ENCODE measurements at places on chromosomes 12 and 14.
A peak's percentile ranks its signal among the peaks of the same experiment; 100 is the strongest.

DNA sequence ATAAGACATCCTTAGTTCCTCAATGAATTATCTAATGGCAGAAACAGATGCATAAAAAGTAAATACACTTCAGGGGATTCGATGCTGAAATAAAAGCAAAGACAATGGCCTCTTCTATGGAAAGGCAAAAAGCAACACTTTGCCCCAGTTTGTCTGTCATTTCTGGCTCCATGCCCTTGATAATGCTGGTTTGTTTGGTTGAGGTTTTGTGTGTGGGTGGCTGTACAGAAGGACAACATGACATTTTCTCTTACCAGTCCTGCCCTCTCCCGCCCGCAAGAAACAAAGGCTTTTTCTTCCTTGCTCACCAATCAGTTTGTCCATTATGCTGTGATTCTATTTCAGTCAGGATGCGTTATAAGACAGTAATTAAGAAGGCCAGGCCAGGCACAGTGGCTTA, 18.1 kb upstream of the WDR89 start:
- DNase-seq: no peak

DNA sequence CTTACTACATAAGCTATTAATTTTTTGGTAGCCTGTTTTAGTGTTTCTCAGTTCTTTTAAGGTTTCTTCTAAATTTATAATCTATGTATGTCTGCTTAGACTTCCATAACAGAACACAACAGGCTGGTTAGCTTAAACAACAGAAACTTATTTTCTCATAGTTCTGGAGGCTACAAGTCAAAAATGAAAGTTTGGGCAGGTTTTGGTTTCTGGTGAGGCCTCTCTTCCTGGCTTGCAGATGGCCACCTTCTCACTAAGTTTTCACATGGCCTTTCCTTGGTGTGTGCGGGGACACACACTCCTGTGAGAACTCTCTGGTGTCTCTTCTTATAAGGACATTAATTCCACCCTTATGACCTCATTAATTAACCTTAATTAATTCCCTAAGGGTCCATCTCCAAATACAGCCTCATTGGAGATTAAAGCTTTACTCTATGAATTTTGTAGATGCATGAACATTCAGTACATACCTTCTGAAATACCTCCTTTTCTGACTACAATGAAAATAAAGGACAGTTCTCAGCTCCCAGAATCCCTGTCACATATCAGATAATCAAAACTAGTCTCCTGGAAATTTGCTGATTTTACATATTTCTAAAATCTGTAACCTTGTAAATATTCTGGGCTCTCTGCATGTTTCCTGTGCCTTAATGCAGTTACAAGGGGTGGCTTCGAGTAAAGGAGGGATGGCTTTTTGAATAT, 23.2 kb upstream of the BMAL2 start:
- no peak for DNase-seq

DNA sequence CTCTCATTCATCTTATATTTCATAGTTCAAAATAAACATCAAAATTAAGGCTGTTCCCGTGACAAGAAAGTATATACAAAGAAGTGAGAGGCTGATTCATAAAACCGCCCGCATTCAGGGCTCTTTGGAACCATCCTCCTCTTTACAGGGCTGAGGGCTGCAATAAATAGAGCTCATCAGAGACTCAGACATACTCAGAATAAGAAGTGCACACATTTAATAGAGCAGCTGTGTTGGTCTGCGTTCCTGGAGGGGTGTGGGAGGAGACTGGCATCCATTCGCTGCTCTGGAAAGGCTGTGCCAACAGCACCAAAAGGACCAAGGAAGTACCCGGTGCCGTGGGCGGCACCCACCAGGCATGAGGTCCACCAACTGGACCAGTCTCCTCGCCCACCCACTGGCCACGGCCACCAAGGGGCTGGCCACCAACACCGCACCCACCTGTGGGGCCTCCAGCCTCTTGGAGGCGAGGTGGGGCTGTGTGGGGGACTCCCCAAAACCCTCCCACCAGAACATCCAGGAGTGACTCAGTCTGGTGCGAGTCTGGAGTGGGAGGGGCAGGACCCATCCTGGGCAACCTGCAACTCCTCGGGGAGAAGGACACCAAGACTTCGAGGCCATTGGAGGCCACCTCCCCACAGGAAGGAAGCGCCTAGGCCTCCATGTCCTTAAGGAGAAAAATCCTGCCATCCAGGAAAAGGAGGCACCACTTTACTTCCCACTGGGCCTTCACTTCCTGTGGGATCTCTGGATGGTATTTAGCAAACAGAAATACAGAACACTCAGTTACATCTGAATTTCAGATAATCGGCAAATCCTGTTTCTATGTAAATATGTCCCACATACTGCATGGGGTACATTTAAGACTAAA, 32.7 kb downstream of the VCPKMT start:
- DNase-seq: no peak

DNA sequence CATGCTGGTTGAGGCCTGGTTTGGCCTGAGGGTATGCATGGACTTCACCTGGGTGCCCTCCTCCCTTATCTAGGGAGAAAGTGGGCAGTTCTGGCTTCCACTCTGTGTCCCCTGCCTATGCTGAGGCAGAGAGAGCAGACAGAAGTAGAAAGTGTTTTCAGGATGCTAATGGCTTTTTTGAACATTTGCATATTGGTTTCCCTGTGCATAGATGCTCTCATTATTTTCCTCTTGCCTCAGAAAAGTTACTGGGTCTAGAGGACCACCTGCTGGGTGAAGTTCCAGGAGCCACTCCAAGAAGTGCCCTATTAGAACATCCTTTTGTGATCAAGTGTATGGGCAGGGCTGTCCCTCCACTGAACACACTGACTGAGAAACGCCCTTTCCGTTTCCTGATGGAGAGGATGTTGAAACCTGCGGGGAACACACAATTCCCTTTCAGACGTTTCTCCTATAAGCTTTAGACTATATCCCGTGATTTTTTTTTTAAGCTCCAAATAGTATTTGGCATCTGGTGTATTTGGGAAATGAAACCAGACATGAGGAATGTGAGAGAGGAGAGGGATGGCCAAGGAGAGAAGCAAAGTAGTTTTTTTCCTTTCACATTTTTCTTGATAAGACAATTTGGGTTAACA, 66.6 kb downstream of the DAAM1 start:
- DNase-seq: no peak

DNA sequence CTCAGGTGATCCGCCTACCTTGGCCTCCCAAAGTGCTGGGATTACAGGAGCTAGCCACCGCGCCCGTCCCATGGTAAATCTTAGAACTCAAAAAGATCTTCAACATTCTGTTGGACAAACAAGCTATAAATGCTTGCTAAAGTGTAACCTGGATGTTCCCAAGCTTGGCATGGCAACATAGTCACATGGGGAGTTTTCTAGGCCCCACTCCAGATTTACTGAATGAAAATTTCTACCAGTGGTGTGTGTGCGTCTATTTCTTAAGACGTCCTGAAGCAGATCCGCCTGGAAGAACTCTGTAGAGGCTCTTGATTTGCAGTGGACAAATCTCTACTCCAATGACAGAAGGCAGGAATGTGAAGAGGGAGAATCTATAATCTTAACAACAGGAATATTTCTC, 59.9 kb downstream of the ZFYVE21 start:
- peak; percentile 15 for DNase-seq

- DNase-seq: no peak
Observed at GRCh38 chr12:22340143-22340542, 5.6 kb upstream of the ST8SIA1 start.

DNA sequence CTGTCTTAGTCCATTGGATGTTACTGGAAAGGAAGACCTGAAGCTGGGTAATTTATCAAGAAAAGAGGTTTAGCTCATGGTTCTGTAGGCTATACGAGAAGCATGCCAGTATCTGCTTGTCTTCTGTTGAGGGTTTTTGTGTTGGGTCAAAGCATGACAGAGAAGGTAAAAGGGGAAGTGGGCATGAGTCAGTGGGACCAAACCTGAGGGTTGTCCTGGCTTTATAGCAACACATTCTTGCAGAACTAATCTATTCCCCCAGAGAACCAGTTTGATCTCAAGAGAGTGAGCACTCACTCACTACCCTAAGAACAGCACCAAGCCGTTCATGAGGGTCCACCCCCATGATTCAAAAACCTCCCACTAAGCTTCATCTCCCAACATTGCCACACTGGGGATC, 19.0 kb upstream of the KRAS start:
- DNase-seq: no peak

- DNase-seq: no peak
Observed at GRCh38 chr14:34650786-34651584, 21.0 kb upstream of the SNX6 start.

DNA sequence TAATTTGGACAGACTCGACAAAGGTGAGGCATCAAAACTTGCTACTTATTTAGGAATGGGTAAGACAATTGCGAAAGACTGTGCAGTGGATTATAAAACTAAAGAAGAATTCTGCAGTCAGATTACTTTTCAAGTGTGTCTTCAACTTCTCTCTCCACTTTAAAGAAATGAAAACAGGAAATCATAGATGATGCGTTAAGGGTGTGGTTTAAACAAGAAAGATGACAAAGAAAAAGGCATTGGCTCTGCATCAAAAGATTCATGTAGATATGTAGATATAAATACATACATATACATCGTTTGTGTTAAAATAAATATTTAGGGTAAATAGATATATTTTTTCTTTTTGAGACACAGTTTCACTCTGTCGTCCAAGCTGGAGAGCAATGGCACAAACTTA, 74.6 kb upstream of the PARP11 start:
- no peak for DNase-seq

- no peak for DNase-seq
Observed at GRCh38 chr14:91946622-91947474, 646 bp downstream of the FBLN5 start.

DNA sequence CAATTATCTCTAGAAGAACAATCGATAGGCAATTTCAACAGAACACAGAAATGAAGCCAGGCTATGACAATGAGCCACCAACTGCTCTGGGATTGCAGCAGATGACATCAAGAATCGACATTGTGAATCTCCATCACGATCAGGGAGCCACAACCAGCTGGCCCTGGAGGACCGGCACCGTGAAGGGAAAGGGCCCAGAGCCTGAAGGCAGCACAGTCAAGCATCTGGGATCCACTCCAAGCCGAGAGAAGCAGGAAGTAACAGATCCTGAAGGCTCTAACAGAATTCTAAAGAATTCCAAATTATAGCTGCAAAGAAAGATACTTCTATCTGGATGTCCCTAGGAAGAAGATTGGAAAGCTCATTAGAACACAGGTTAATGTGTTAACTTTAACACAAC, 61.0 kb downstream of the LRRC74A start:
- DNase-seq: no peak

DNA sequence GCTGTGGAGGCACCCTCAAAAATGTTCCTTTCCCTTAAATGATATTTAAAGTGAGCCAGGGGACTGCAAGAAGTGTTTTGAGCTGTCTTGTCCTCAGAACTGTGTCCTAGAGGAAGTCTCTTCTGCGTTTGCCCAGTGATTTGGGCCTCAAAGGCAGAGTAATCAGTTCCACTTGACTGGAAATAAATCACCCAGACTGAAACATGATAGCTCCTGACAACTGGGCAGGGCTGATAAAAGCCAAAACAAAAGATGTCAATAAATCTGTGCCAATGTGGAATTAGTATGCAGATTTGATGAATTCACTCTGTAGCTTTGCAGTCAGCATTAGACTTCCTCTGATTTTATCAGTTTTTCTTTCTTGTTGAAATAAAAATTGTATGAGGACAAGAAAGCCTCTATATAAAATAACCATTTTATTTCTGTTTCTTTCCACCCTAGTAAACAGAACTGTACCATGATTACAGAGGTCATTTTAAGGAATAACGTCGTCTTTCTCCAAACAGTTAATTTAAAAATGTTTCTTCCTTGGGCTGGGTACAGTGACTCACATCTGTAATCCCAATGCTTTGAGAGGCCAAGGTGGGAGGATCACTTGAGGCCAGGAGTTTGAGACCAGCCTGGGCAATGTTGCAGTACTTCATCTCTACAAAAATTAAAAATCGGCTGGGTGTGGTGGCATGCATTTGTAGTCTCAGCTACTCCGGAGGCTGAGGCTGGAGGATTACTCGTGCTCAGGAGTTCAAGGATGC, 180.8 kb downstream of the ERC1 start:
- peak; percentile 72 for DNase-seq

- DNase-seq: no peak
Observed at GRCh38 chr14:49692193-49692757, 645 bp upstream of the KLHDC1 start.

- no peak for DNase-seq
Observed at GRCh38 chr14:51922624-51923023, 62.2 kb downstream of the GNG2 start.

DNA sequence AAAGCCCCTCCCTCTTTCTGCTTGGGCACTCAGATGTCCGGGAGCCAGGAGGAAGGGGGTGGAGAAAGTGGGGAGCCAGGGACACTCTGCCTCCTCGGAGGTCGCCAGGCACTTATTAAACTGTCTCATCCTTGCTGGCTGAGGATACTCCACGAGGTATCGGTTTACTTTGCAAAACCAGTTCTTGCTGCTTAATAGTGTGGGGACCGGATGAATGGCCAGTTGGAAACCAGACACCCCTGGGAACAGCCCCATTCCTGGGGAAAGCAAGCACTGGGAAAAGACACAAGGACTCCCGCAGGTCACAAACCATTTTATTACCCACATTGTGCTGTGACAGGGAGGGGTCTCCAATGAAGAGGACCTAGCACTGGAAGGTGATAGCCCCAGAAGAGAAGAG, 34.2 kb downstream of the CCDC88C start:
- DNase-seq: no peak

DNA sequence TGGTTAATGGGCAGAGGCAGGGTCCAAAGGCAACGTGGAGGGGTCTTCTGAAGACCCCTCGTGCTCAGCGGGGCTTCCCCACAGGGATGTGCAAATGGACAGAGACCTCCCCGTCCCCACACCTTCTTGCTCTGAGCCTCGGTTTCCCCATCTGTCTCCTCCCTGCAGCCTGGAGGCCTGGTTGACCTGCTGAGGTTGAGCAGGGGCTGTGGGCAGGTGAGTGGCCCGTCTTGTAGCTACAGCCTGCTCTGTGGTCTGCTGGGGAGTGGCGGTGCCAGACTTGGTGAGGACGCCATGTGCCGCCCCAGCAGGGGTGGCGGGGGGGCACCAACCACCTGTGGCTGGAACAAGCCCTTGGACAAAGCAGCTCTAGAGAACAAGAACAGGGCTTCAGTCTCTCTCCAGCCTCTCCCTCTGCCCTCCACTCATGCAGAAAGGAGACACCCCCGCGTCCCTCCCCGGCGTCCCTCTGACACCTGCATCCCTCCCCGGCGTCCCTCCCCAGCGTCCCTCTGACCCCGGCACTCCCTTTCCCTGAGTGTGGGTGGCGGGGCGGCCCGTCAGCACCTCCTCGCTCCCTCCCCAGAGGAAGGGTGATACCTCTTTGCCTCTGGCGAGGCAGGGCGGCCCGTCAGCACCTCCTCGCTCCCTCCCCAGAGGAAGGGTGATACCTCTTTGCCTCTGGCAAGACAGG, 83.7 kb downstream of the NOC4L start:
- peak; percentile 58 for DNase-seq

GRCh38 chr12:71085575-71085974, 72.2 kb downstream of the TSPAN8 start:
- no peak for DNase-seq

- DNase-seq: peak; percentile 86
Observed at GRCh38 chr12:48995086-48995879, 3.9 kb downstream of the DDN start.
